ENCODE measurements at places on chromosomes 1 and 21.

DNA sequence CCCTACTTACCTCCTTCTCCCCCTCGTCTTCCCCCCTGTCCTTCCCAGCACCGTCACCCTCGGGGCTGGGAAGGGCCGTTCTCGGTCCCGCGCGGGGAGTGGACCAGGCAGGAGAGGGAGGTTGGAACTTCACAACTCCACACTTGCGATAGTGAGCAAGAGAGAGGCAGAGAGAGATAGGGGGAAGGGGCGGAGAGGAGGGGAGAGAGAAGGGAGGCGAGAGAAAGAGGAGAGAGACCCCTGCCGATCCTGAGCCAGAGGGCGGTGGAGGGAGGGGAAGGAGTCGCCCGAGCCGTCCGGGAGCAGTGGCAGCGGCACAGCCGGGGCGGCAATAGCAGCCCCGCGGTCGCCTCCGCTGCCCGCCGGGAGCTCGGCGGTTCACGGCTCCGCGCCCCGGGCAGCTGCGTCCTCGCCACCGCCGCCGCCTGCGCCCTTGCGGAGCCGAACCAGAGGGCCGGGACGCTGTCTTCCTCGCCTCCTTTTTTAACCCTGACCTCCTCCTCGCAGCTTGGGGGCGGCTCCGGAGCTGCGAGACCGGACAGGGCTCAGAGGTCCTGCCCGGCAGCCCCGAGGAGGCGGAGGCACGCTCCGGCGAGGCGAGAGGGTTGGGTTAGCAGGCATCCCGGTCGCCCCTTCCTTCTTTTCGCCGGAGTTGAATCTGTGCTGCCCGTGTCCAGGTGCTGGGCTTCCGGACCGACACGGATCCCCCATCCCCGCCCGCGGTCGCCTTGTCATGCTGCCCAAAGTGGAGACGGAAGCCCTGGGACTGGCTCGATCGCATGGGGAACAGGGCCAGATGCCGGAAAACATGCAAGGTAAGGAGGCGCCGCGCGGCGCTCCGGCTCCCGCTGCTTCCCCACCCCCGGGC is 11.7 kb downstream of the NR5A2 start:
- peak; percentile 80 for DNase-seq

GRCh38 chr1:29310616-29311180 is 74.4 kb downstream of the PTPRU start:
- DNase-seq, result no peak

- DNase-seq, result no peak
Measured at GRCh38 chr1:208171616-208172422, 72.4 kb downstream of the PLXNA2 start.

DNA sequence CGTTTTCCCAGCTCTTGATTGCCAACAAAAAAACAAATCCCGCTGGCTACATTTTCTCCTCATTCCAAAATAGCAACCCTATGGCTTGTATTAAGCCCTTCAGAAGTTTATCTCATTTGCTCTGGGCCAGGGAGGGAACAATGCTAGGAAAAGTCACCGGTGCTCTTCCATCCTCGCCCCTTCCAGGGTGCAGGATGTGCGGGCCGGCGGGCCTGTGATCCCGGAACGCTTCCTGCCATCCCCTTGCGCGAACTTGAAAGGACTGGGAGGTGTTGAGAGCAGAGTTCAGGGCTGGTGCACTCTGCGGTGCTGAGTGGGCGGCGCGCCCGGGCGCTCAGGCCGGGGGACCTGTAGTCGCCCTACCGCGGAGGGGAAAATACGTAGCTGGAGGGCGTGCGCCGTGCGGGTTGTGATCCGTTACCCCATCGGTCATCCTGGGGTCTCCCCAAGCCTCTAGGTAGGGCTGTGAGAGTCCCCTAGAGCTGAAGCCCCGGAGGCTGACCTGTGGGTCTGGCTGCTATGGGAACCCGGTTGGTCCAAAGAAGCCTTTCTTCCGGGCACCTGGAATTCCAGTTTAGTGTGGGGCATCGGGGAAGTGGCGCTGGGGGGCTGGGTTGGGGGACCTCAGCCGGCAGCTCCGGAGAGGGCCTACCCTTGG is 13.1 kb downstream of the NR5A2 start:
- peak; percentile 61 for DNase-seq

DNA sequence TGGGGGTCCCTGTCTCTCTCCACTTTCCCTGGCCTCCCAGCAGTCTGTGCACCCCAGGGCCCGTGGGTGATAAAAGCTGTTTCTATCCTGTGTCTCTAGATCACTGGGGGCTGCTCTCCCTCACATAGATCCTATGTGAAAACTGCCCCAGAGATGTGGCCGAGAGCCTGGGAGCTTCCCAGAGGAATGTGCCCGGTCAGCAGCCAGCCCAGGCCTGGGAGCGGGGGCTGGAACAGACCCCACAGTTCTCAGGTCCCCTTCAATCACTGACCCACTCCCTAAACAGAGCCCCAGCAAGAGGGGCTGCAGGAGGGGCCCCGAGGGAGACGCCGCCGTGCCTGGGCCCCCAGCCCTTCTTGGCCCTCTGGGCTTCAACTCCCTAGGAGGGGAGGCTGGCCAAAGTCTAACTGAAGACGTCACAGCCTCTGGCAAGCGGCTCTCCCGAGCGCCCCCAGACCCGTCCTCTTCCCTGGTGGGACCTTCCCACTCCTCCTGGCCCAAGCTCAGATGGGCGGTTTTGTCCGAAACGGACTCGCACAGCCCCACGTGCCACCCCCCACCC is 403 bp downstream of the MXRA8 start:
- peak; percentile 70 for DNase-seq

- DNase-seq, result peak; percentile 69
Measured at GRCh38 chr1:212413902-212414327, 771 bp downstream of the PACC1 start.

DNA sequence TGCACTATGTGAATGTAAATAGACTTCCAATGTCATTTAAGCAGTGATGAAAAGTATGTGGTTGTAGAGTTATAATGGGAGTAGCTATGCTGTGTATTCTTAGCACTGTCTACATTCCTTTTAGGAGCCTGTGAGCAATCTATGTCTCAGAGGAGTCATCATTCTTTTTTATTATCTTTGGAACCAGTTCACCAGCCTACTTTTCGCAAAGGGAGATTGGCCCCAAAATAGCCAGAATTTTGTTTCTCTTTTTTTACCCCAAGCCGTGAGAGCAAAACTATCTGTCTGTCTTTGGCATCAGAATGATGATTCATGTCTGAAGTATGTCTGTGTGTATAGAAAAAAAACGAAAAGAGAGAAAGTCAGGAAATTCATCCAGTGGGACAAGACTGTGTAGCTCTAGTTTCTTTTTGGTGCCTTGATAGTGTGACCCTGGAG is 44.2 kb downstream of the OSBPL9 start:
- peak; percentile 44 for DNase-seq

DNA sequence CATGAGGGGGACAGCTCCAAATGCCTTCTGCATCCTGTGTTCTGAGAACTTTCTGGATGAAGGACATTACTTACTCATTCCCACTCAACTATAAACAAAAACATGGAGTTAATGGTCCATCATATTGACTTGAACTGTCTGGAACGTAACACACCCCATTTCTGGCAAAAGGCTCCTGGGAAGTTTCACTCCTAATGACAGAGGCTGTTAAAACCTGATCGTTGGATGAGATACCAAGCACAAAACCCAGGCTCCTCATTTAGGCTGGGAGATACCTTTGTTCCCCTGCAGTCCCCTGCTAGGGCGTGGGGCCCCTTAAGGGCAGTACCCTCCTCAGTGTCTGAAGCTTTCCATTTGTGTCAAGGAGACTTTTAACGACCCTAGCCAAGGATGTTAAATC is 78.9 kb downstream of the RHOU start:
- DNase-seq, result no peak

- no peak for DNase-seq
Measured at GRCh38 chr1:109094377-109094803, 3.8 kb downstream of the TMEM167B start.

- no peak for DNase-seq
Measured at GRCh38 chr1:167186771-167187170, 33.9 kb upstream of the POU2F1 start.

- DNase-seq, result no peak
Measured at GRCh38 chr1:169902751-169903150, 9.1 kb upstream of the SCYL3 start.

DNA sequence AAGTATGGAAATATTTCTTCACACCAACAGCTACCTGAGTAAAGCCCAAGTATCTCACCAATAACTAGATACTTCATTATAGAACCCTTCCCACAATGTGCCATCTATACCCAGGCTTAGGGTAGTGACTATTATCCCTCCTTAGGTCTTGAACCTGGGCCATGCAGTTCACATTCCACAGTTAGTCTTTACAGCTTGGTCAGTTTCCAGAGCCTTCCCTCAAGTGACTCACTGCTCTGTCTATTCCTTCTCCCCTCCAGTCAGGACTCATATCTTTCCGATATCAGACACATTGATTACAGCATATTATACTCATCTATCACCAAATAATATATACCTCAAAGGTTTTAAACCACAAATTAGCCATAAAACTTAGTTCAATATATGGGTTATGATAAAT is 23.6 kb downstream of the VAMP4 start:
- no peak for DNase-seq

DNA sequence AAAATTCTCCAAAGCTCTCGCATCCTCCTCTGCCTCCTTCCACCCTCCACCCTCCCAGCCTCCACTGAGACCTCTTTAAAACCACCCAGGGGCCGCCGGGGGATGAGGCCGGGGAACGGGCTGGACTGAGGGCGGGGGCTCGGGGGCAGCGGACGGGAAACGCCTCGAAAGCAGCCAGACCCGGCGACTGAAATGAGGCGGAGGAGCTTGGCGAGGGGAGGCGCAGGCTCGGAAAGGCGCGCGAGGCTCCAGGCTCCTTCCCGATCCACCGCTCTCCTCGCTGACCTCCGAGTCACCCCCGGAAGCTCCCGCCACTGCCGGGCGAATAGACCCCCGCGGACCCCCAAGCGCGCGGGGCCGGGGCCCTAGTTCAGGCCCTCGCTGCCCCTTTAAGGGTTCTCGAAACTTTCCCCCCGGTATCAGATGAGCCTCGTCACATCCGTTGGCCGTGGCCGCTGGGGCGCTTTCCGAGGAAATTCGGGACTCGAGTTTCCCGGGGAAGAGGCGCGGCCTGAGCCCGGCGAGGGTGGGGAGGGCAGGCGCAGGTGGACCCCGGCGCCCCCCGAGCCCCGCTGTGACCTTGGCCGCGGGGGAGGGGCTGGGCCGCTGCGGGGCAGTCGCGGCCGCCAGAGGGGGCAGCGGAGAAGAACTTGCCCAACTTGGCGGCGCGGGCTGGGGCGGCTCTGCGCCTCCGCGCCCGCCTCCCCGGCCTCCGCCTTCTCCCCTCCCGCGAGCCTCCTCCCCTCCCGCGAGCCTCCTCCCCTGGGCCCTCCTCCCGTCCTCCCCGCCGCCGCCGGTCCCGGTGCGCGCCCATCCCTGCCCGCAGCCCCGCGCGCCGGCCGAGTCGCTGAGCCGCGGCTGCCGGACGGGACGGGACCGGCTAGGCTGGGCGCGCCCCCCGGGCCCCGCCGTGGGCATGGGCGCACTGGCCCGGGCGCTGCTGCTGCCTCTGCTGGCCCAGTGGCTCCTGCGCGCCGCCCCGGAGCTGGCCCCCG is at the start of gene BACE2:
BACE2 (plus strand) TSS at position 813 of the 995 bp plus-strand sequence; CDS start at position 917, 104 bp downstream.
- DNase-seq, result peak; percentile 88

DNA sequence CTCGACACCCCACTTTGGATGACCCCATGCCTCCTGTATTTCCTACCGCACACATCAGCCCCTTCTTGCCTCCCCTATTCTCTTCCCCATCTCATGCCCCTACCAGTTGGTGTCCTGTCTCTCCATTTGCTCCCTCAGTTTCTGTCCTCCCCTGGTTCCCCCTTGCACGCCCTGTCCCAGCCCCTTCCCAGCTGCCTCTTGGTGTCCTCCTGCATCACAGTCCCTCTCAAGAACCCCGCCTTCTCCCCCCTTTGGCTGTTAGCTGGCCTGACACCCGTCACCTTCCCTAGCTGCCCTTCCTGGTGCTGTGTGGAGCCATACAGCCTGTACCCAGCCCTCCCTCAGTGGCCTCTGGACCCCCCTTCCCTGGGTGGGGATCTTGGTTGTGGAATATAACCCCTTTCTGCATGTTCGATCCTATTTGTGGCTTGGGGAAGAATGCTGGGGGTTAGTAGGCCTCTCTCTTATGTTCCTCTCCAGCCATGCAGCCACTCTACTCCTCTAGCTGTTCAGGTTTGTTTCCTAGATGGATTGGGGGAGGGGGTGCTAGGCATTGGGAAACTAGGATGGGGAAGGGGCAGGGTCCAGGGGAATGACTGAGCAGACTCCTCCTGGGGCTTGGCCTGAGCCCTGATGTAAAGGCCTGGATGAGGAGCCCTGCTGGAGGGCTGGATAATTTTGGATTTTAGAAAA is 41.4 kb upstream of the NFASC start:
- DNase-seq, result peak; percentile 26

DNA sequence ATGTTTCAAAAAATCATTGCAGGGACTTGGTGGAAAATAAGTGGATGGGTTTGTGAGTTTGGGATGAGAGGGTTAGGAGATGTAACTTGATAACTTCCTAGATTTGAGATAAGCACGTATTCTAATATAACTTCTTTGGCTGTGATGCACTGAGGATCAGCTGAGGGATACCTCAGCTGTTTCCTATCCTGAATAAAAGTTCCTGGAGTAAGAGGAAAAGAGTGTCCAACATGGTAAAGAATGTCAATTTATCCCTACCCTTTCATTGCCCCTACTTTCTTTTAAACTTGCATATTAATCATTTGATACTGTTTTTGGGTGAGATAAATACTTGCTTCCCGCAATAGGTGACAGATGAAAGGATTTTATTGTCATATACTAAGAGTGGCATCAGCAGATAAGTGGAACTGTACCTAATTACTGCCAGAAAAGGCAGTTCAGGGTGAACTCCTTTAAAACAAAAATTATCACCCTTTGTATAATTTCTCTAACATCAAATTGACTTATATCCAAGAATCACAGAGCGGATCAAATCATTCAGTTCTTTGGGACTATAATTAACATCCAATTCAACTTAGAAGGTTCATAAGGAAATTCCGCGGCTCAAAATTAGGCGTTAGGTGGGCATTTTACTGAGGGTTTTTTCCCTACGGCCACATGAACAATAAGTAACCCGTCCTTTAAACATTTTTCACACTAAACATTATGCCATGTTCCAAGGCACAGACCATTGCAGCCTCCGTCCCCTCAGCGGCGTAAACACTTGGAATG is 1.4 kb upstream of the SUCO start:
- DNase-seq, result no peak

GRCh38 chr1:60655679-60656355 is 426.5 kb upstream of the NFIA start:
- no peak for DNase-seq
